T47D (cell line): ENCODE measurements at places on chromosomes 6 and 20.

DNA sequence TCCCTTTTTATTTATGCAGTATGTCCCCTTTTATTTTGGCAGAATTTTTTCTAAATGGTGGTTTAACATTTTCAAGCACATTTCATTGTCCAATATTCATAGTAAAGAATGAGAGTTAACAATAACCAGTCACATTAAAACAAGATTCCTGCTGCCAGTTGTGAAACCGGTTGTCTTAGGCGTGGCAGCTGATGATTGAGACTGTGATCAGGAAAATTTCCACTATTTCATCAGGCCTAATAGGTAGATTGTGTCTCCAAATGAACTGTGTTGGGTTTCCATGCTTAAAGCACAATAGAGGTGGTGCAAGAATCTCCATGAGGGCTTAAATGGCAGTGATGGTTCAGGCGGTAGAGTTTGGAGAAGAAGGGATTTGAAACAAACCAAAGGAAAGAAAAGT is 15.3 kb downstream of the PRDM1 start:
- no peak for DNase-seq

DNA sequence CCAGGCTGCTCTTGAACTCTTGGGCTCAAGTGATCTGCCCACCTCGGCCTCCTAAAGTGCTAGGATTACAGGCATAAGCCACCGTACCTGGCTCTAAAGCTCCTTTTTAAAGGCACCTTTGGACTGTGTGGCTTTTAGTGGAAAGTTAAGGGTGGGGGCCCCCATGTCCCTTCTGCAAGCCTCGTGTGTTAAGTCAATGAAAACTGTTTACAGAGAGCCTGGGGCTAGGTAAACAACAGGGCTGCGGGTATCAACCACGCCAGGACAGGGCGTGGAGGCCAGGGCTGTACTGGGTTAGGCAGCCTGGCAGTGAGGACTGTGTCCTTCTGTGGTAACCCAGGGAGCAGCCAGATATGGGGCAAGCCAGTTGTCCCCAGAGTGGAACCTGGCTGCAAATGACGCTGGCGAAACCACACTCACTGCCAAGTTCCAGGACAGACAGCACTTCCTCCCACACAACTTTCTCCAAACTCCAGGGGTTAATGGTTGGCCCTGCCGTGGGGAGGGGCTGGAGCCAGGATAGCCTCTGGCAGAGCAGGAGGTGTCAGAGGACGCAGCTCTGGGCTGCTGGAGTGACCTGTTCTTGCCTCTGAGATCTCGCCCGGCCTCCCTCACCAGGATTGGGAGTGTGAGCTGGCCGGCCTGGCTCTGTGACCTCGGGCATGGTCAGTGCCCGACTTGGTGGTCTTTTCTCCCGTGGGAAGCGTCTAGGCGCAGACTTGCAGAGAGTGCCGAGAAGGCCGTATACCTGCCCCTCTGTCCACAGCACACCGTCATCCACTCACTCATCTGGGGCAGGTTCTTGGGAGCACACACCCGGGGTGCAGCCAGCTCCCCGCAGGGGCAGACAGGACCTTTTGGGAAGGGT is 3.2 kb downstream of the SLC17A9 start:
- no peak for DNase-seq

- DNase-seq, result no peak
These were observed 64.9 kb downstream of the DLL1 start for GRCh38 chr6:170225852-170226417.

DNA sequence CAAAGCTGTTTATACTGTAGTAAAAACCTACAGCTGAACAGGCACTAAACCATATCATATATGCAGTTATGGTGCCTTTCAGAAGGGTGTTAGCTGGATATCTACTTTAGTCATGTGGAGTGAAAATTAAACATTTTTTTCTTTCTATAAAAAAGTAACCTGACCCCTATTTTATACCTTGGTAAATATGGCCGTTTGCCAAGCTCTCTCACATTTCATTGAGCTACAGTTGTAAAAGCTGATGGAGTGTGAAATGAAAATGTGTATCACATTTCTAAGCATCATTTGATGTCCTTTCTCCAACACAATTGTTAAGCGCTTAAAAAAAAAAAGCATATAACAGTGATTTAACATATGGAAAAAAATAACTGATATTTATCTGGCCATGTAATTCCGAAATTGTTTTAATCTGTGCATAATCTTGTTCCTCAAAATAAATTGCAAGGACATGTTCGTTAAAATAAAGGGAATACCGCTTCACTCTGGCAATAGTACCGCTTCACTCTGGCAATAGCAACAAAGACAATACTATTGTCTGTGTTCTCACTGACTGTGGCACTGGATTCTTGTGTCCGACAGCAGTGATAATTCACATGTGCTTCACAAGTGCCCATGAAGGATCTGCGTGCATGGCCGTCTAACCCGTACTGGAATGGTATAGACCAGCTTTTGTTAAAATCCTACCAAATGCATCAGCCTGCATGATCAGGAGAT is 391.8 kb upstream of the SOX4 start:
- no peak for DNase-seq

GRCh38 chr6:85600713-85601313 is 7.2 kb upstream of the SNX14 start:
- DNase-seq, result no peak

DNA sequence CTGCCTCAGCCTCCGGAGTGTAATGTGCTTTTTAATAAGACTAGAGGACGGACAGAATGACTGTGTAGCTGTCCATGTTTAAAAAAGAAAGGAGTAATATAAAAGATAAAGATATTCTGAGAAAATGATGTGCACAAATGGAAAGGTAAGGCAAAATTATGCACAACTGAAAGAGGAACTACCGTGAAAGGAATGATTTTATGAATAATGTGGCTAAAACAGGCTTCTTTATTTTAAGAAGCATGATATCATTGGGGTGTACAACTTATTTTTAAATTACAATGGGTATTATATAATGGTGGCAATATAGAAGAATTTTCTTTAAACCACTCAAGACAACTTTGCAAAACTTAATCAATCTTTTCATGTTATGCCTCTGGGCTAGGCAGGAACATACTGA is 78.1 kb downstream of the FIG4 start:
- DNase-seq, result no peak

DNA sequence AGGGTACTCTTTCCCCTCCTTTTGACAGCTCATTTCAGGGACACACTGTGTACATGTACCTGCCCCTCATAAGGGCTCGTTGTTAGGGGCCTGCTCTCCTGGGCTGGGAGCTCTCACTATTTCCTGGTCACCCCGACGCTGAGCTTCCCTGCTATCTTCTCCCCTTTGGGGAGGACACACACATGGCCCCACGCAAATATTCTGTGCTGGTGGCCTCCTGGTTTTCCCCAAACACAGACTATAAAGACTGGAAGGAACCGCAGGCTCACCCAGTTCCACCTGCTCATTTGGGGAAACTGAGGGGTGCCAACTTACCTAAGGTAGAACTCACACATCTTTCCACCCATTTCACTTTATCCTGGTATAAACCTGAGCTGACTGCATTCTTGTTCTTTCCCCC is 301.4 kb upstream of the SUPT3H start:
- no peak for DNase-seq

- no peak for DNase-seq
These were observed 108.7 kb downstream of the GPX5 start for GRCh38 chr6:28634411-28634760.

DNA sequence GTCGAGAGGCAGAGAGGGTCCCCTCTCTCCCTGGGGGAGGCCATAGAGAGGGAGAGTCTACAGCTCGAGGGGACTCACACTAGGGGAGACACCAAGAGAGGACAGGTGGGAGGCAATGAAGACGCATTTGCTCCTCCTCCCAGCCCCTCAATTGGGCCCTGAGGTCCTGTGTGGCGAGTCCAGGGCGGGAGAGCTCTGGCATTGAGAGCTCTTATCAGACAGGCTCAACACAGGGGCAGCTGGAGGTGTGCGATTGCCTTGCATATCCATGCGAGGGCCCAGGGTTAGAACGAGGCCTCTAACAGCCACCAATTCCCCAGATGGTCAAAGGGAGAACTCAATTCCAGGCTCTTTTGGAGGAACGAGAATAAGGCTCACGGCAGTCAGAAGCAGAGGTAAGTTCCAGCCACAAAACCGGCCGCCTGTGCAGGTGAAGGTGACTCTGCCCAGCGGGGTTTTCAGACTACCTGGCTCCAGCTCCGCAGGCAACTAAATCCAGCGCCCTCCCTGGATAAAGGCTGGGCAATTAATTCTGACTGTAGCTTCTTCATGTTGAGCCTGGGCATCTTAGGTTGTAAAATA is 94.0 kb upstream of the MPC1 start:
- no peak for DNase-seq

GRCh38 chr6:122753000-122753687 is 26.4 kb upstream of the FABP7 start:
- DNase-seq, result no peak

DNA sequence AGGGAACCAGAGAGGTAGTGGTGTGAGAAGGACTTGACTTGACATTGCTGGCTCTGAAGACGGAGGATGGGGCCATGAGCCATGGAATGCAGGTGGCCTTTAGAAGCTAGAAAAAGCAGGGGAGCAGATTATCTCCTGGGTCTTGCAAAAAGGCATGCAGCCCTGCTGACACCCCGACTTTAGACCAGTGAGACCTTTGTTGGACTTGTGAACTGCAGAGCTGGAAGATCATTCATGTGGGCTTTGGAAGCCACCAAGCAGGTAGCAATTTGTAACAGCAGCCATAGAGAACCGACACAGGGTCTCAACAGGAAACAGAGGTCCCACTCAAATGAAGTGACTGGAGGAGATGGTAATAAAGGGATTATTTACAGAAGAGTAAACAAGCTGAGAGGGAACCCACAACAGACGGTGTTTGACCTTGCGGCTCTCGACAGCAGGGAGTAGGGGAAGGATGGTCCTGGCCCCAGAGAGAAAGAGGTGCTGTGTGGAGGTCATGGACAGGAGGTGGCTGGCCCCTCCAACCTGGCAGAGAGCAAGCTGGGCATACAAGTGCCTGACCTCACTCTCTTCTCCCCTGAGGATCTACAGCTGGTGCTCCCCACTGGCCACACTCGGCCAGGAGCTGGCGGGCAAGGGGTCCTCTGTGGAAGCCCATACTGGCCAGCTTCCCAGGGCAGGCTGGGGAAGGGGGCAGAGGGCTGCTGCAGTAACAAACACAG is 43.9 kb downstream of the SLC22A23 start:
- no peak for DNase-seq

GRCh38 chr20:22805996-22806395 is 221.6 kb upstream of the FOXA2 start:
- DNase-seq, result no peak

DNA sequence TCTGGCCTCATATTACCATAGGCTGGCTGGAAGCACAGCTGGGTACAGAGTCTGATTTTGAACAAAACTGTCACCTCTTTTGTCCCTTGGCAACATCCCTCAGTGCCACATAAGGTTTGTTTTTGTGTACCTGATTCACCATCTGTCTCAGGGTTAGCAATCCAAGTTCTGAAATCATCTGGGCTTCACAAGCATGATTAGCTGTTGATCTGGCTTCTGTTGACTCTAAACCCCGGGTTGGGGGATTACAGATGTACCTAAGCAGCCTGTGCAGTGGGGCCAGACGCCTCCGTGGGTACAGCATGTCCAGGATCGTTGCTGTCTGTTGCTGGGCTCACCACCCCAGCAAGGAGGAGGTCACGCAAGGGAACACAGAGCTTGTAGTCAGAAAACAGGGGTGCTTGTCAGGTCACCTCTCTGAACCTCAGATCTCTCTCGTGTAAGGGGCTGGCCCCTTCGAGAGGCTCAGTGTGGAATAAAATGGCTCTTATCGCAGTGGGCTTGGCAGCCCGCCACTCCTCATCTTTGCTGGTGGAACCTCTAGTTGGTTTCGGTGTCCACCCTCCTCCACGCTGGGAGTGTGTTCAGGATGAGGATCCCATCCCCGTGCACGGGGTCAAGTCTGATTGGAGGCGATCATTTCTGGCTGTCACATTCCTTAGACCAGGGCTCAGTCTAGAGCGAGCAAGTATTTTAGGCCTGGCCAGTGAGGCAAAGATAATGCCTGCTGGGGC is 39.2 kb upstream of the ZNF831 start:
- no peak for DNase-seq

DNA sequence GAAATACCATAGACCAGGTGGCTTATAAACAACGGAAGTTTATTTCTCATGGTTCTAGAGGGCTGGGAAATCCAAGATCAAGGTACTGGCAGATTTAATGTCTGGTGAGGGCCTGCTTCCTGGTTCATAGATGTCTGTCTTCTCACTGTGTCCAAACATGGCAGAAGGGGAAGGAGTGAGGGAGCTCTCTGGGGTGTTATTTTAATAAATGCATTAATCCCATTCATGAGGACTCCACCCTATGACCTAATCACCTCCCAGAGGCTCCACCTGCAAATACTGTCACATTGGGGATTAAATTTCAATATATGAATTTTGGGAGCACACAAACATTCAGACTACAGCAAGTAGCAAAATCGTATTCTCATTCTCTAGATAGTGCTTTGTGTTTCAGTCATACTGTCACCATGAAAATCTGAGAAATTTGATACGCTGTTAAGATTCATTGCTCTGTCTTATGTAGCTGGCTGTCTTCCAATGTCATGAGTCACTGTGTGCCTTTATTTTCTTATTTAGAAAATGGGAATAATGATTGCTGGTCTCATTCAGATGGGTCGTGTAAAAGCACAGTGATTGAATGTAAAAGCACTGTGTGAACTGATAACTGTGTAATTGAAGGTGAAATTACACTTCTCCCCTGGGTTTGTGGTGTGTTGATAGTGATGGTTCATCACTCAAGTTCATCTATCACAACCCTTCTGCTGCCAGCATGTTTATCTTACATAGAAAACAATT is 8.9 kb upstream of the ERVFRD-1 start:
- no peak for DNase-seq

- no peak for DNase-seq
These were observed 5.3 kb downstream of the HDDC2 start for GRCh38 chr6:125296471-125296870.

DNA sequence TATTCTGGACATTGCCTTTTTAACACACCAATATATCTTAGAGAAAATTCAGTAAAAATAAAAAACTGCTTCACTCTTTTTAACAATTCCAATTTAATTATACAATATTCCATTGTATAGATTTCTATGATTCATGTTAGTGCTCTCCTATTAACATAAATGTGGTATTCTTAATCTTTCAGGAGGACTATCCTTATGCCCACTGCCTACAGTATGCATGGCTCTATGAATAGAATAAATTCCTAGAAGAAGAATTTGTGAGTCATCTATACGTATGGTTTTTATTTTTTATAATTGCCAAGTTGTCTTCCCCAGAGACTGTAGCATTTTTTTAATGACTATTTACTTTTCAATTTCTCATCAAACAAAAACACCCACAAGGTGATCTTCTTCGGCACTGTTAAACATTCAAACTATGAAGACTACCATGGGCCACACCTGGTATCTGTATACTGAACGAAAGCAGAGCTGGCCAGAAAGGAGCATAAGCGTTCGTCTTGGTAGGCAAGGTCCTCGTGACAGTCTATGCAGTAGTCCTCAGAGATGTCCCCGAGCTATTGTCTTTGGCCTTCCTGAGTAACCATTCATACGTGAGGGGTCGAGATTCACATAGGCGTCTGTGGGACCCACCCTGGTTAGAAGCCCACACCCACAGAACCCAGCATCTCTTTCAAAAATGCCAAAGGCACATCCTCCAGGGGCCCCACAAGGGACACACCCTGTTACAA is 74.6 kb downstream of the KIF16B start:
- no peak for DNase-seq

- DNase-seq, result no peak
These were observed 184.3 kb downstream of the JARID2 start for GRCh38 chr6:15430186-15430585.

GRCh38 chr6:85429346-85429745 is 20.5 kb upstream of the NT5E start:
- no peak for DNase-seq
